Thoracic aorta endothelial cell (primary cell): ENCODE measurements at places on chromosomes 4 and X. TPM values are rescaled to one million over a fixed set of nuclear protein-coding genes. Genes with fewer than 3 reads are reported as not detected.

The CT45A10 gene
- total RNA-seq: not detected in 2 replicates

The PLAC1 gene
- total RNA-seq: 1.6 TPM in 1 of 2 replicates, not detected in the other

The MSX1 gene
- 2.8 and 5.5 TPM in 2 replicates for total RNA-seq

The AIFM1 gene
- total RNA-seq: 24.9 and 26.1 TPM in 2 replicates

The HELT gene
- total RNA-seq: not detected in 2 replicates

The ZFP42 gene
- 0.07 TPM in 1 of 2 replicates, not detected in the other for total RNA-seq

The H2BW2 gene
- not detected in 2 replicates for total RNA-seq

The PCDH18 gene
- total RNA-seq: 0.27 and 0.93 TPM in 2 replicates

The HTN1 gene
- total RNA-seq: not detected in 2 replicates

The RTL5 gene
- 0.14 and 0.40 TPM in 2 replicates for total RNA-seq

The RAB41 gene
- not detected in 2 replicates for total RNA-seq

The EVC2 gene
- total RNA-seq: 9.4 and 11.5 TPM in 2 replicates

The SERPINA7 gene
- total RNA-seq: not detected in 2 replicates

The TRIML1 gene
- not detected in 2 replicates for total RNA-seq

The GCNA gene
- total RNA-seq: 1.7 and 1.9 TPM in 2 replicates

The PRKG2 gene
- not detected in 2 replicates for total RNA-seq

The CENPI gene
- 46.0 and 66.6 TPM in 2 replicates for total RNA-seq

The WAS gene
- 0.07 TPM in 1 of 2 replicates, not detected in the other for total RNA-seq

The CLNK gene
- not detected in 2 replicates for total RNA-seq

The FRMPD4 gene
- total RNA-seq: under 0.01 TPM in 1 of 2 replicates, not detected in the other

The IDS gene
- 31.5 and 38.4 TPM in 2 replicates for total RNA-seq

The VSIG4 gene
- total RNA-seq: not detected in 2 replicates

The MED12 gene
- total RNA-seq: 32.0 and 33.2 TPM in 2 replicates

The DDIT4L gene
- 17.0 and 31.8 TPM in 2 replicates for total RNA-seq

The PDZD11 gene
- 43.0 and 44.9 TPM in 2 replicates for total RNA-seq

The PPP2R2C gene
- under 0.01 TPM in 1 of 2 replicates, not detected in the other for total RNA-seq

The SHROOM4 gene
- 54.1 and 82.8 TPM in 2 replicates for total RNA-seq

The CCDC110 gene
- 0.43 and 0.53 TPM in 2 replicates for total RNA-seq

The ITGB1BP2 gene
- total RNA-seq: 3.5 and 4.9 TPM in 2 replicates

The RTL3 gene
- total RNA-seq: 0.07 TPM in 1 of 2 replicates, not detected in the other

The KIF4A gene
- 31.4 and 39.1 TPM in 2 replicates for total RNA-seq

The MTHFD2L gene
- total RNA-seq: 36.8 and 43.9 TPM in 2 replicates

The MYL5 gene
- 6.7 and 7.6 TPM in 2 replicates for total RNA-seq

The PFKFB1 gene
- total RNA-seq: 0.07 TPM in 1 of 2 replicates, not detected in the other

The TSPAN7 gene
- total RNA-seq: 12.0 and 15.1 TPM in 2 replicates

The PRR32 gene
- not detected in 2 replicates for total RNA-seq

The CSN1S1 gene
- not detected in 2 replicates for total RNA-seq

The PIN4 gene
- total RNA-seq: 8.3 and 13.3 TPM in 2 replicates

The DGAT2L6 gene
- not detected in 2 replicates for total RNA-seq

The HCFC1 gene
- 40.6 and 56.9 TPM in 2 replicates for total RNA-seq

The PDE5A gene
- 2.8 and 3.9 TPM in 2 replicates for total RNA-seq

The CTAG1A gene
- not detected in 2 replicates for total RNA-seq

The GC gene
- not detected in 2 replicates for total RNA-seq

The CCSER1 gene
- 1.6 and 2.2 TPM in 2 replicates for total RNA-seq

The AKAP14 gene
- total RNA-seq: not detected in 2 replicates
